HFF-Myc (cell line): ENCODE measurements at places on chromosomes 5 and 9.

- DNase-seq, result no peak
Observed at GRCh38 chr5:33361781-33362180, 79.0 kb upstream of the TARS1 start.

GRCh38 chr9:136305804-136306203 is 1.9 kb upstream of the CCDC187 start:
- no peak for DNase-seq

DNA sequence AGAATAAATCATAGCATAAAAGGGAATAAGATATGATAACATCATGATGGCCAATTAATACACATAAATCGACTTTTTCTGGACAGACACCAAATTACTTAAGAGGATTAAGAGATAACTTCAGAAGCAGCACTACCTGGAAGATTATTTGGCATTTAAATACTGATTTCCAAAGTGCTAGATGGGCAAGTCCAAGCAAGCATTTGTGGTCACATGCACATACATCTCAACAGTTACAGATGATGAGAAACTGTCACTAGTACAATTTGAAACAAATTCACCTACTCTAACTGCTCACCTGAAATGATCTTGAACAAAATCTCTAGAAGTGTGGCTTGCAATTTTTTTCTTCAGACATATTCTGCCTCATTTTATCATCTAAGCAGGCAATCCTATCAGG is 26.8 kb upstream of the RASGEF1C start:
- DNase-seq, result no peak

GRCh38 chr5:33336891-33337636 is 103.7 kb upstream of the TARS1 start:
- DNase-seq, result no peak
